ENCODE measurements at places on chromosomes 1 and 21.

DNA sequence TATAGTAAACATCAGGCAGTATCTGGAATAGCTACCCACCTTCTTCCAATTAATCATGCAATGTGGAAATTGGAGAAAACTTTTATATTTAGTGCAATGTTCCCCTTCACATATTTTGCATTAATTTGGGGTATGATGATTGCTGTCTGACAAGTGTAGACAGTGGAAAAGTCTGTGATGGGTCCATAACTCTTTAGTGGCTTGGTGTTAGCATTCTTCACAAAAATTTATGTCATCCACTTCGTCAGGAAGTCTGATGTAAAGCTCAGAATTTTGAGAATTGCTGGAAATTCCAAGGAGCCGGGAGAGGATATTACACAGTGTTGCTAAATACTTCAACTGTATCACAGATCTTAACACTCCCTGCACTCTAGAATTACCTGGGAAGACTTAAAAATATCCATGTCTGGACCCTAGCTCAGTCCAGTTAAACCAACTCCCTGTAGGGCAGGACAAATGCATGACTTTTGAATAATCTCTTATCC lies 549.7 kb upstream of the PLXNA2 start:
- DNase-seq: no peak

DNA sequence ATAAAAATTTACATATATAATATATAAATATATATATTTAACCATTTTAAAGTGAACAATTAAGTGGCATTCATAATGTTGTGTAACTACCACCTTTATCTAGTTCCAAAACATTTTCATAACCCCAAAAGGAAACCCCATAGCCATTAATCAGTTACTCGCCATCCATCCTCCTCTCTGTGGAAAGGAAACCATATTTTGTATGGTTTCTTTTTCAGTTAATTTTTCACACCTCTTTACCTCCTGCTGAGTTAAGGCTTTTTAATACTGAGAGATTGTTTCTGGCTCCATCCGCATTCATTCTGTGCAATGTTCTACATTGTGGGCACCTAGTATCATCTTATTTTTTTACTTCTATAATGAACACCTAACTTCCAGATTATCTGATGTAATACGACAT lies 512.1 kb downstream of the LMO4 start:
- no peak for DNase-seq

GRCh38 chr21:33622253-33622652 lies 19.3 kb downstream of the CRYZL1 start:
- DNase-seq: no peak

- DNase-seq: no peak
Measured at GRCh38 chr1:89910780-89911179, 84.1 kb upstream of the ZNF326 start.

GRCh38 chr21:33872881-33873515 lies 42.6 kb downstream of the ATP5PO start:
- no peak for DNase-seq

DNA sequence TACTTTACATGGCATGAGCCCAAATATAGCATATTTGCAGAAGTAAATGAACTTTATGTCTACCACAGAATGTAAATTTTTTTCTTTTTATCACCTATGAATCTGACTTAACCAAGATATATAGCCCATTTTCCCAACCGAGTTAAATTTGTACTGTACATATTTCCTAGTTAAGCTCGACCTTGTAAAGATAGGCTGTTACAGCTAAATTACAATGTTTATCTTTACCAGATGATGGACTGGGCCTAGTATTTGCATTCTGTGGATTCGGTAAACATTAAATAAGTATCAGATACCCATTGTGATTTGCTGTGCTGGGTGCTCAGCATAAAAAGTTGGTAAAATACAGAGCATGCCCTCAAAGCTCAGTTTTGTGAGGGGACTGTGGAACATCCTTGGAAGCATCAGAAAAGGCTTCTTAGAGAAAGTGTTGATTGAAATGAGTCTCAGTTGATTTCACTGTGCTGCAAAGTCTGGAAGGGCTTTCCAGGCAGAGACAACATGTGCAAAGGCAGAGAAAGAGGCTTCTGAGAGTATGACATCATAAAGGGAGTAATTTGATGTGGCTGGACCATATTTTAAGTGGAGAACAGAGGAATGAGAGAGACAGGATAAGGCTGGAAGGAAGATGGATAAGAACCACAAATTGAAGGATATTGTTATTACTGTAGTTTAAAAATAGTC lies 27.4 kb downstream of the MORC3 start:
- DNase-seq: no peak

GRCh38 chr1:3641046-3641760 lies 8.7 kb downstream of the WRAP73 start:
- no peak for DNase-seq

DNA sequence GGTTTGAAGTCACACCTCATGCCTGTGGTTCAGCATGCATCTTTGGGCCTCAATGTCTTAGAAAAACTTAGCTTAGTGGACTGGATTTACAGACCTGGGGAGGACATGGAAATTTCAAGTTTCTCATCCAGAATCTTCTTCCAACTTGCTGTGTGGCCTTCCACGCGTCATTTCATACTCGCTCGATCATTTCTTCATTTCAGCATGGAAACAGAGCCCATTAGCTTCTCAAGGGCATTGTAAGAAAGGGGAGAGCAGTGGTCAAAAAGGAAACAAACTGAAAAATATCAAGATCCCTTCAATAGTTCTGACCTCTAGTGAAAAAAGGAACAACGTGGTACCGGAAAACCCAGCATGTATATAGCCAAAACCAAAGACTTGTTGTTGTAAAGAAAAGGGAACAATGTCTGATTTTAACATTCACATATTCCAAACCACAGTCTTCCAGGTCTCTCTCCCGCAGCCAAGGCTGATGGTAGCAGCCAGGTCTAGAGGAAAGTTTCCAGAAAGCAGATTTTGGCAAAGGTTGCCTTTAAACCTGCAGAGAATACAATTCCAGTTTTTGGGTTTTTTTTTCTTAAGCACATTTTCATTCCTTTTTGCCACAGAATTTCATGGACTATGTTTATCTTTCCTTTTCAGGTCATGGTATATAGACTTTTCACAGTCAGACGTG lies 97.0 kb upstream of the CDC42BPA start:
- DNase-seq: no peak

- no peak for DNase-seq
Measured at GRCh38 chr21:43757601-43758000, 18.5 kb downstream of the CSTB start.

DNA sequence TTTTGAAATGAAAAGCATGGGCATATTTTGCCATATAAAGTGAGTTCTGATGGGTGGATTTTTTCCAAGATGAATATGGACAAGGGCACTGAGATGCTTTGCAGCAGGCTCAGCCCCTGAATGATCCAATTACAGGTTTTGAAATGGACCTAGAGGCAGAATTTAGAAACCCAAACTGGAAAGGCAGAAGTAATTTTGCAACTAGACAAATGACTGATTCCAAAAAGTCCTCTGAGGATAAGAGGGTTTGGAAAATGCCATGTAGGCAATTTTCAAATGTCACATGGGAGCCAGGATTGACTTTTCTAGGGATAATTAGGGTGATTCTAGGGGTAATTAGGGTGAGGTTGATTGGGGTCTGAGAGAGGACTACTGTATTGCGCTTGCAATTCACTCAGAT lies 148.9 kb upstream of the ZNF648 start:
- no peak for DNase-seq

DNA sequence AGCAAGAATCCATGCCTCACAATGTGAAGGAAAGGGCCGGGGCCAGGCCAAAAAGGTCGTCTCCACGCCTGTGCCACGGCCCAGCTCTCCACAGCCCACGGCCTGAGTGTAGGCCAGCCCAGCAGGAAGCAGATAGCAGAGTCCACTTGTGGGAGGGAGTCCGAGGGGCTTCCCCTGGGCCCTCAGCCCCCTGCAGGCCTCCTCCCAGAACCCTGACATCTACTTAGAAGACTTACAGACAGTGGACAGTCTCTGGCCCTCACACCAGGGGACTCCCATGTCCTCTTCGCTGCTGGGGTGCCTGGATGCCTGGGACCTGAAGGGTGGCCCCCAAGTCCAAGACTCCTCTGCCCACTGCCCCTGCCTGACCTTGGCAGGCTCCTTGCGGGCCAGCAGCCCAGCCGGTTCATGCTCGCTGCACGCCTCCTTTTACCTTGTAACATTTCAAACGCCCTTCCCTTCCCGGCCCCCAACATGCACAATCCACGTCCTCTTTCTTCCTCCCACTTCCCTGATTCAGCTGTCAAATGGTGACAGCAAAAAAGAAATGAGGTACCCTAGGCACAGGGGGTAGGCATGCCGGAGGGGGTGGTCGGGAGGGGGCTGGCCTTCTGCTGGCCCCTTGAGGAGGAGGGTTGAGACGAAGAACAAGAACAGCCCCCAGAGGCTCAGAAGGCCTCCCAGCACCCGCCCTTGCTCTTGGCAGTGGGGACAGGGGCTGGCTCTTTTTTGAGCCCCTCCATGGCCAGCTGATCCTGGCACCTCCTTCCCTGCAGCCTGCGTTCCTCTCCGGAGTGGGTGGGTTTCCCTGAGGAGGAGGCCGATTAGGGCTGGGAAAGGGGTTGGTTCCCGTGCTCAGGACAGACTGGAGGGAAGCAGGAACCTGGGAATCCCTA lies 997 bp upstream of the PTPN7 start:
- DNase-seq: no peak

DNA sequence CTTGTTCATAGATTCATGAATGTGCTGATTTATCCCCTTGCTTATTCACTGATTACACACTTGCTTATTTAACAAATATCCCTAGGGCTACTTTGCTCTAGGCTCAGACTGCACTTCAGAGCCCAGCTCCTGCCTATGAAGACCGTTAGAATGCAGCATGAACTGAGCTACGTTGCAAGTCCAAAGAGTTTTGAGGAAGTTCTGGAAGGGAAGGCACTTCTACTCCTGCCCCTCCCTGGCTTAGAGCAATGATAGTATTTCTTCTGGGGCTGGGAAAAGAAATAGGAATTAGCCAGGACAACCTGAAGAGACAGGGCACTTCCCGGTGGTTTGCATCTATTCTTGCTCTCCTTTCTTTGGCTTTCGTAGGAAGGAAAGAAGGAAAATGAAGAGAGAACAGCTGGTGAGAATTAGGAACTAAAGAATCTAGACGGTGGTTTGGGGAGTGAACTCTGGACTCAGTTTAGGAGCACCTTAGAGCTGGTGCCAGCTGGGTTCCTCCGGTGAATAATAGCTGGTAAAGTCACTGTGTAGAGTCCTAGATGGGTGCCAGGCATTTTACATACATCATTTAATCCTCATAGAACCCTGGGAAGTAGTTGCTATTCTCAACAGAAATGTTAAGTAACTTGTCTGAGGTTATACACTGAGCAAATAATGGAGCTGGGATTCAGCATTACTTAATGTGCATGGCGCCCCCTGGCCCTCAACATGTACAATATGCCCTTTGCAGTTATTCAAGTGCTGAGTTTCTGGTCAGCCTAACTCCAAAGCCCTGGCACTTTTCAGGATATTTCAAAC lies 65.9 kb downstream of the NDUFS5 start:
- DNase-seq: no peak

DNA sequence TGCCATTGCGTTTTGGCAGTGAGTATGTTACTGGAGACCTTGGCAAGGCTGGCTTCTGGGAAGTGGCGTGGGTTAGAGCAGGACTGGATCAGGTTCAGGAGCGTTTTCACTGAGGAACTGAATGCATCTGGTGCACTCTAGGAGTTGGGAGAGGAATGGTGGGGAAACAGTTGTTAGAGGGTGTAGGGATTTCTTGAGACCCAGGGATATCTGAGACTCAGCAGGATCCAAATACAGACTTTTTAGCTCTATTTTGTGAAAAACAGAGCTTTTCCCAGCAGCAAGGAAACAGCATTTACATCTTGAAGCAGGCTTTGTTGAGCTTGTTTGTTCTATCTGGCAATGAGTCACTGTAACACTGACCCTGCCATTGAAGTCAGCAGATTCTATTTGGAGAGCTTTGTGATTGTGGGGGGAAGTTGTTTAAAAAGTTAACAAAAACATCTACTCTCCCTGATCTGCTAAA lies 56.9 kb upstream of the NRIP1 start:
- DNase-seq: no peak

GRCh38 chr1:225572422-225572821 lies 80.5 kb downstream of the ENAH start:
- no peak for DNase-seq
